Activated CD8-positive, alpha-beta memory T cell treated with anti-CD3 and anti-CD28 coated beads, Interleukin-2, amount 10 ng/mL, durations not matched to agents 7 days and 5 days (primary cell): ENCODE measurements at places on chromosomes 3 and 15. TPM values are rescaled to one million over a fixed set of nuclear protein-coding genes. Genes with fewer than 3 reads are reported as not detected.

The ZBBX gene
- not detected for total RNA-seq

The CSPG4 gene
- total RNA-seq, result 0.07 TPM

The CYP19A1 gene
- total RNA-seq, result 1.0 TPM

The GP5 gene
- 0.28 TPM for total RNA-seq

The BUB1B gene
- total RNA-seq, result 107 TPM
